ENCODE measurements at places on chromosomes 4 and X.

- peak; percentile 43 for DNase-seq
Observed at GRCh38 chr4:158667651-158668198, 4.0 kb downstream of the C4orf46 start.

DNA sequence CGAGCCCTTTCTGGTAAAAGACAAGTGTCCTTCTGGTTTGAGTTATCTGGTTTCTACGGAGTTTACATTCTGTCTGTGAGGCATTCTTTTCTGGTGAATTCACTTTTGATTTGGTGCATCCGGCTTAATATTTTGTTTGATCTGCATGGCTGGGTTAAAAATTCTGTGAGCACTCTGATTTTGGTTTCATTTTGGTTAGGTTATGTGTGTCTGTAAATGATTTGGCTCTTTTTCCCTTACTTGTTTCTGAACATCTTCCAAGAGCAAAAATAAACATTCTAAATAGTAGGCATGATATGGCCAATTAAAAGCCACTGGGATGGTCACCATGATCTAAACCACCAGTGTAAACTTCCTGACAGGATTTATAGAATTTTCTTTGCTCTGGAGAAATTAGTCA, 85.7 kb upstream of the PTPN13 start:
- DNase-seq: no peak

GRCh38 chr4:43766648-43767047, 682.0 kb downstream of the KCTD8 start:
- no peak for DNase-seq

DNA sequence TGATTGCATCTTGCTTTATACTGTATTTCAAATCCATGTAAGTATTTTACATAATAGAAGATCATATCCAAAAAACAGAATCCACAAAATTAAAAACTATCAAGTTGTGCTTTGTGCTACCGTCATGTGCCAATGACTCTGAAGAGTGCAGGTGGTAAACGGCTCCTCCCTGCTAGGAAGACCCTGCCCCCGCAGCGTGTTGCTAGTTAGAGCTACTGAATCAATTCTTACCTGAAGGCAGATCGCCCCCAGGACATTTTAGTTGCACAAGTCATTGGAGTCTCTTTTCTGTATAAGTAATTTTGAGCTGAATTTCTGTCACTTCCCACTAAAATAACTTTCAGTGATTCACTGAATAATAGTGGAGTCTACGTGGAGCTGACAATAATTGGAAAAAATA, 599.5 kb upstream of the ZFP42 start:
- DNase-seq: no peak

- no peak for DNase-seq
Observed at GRCh38 chr4:158130204-158130603, 42.6 kb downstream of the GASK1B start.

GRCh38 chr4:57498251-57498650, 388.1 kb upstream of the IGFBP7 start:
- DNase-seq: no peak

DNA sequence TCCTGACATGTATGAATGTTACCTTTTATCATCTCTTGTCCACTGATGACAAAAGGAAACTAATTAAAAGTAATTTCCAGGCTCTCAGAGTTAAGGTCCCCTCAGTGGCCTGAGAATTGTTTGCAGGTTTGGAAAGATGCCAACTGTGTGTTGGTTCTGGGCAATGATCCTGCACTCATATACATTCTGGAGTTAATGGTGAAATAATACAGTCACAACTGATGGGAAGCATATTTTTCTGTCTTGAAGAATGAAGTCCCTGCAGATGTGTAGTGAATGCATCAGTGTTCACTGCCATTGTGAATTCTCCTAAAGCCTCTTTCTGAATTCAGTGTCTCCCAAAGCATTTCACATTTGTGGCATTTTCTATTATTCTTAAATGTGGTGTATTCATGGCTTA, 238.1 kb upstream of the PPP1R2C start:
- no peak for DNase-seq

- DNase-seq: no peak
Observed at GRCh38 chr4:70714079-70714887, 7.5 kb upstream of the RUFY3 start.

DNA sequence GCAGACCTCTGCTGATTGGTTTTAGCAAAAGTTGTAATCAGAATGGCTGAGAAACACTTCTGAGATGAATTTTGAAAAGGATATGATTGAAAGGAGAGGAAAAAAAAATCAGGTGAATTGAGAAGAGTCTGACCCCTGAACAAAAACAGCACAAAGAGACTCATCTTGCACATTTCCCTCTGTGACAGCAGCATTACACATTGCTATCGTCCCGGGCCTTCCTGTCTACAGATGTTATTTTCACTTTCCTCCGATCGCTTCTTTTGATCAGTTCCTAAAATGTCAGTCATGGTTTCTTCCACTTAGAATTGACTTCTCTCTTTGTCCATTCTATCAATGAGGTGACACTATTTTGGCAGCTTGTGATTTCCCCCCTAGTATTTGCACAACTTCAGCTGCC, 262.6 kb downstream of the GPC3 start:
- DNase-seq: no peak

DNA sequence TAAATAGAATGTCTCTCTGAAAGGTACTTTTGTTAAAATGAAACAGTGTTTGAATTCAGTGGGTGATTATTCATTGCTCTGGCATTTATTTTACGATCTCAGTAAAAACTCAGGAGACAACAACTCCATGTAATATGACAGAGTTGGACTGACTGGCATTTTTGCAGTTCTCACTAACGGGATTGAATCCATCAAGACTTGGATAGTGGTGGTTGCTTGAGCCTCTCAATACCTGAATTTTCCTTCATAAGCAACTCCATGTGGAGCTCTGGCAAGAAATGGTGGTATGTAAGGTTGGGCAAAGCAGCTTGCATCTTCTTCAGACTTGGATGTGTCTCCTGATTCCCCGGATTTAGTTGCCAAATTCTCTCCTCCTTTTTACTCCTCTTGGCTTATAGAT, 72.7 kb downstream of the FRMPD4 start:
- DNase-seq: no peak

- DNase-seq: no peak
Observed at GRCh38 chr4:122229857-122230256, 77.7 kb downstream of the BLTP1 start.

- no peak for DNase-seq
Observed at GRCh38 chr4:110518889-110519490, 43.0 kb downstream of the ENPEP start.

DNA sequence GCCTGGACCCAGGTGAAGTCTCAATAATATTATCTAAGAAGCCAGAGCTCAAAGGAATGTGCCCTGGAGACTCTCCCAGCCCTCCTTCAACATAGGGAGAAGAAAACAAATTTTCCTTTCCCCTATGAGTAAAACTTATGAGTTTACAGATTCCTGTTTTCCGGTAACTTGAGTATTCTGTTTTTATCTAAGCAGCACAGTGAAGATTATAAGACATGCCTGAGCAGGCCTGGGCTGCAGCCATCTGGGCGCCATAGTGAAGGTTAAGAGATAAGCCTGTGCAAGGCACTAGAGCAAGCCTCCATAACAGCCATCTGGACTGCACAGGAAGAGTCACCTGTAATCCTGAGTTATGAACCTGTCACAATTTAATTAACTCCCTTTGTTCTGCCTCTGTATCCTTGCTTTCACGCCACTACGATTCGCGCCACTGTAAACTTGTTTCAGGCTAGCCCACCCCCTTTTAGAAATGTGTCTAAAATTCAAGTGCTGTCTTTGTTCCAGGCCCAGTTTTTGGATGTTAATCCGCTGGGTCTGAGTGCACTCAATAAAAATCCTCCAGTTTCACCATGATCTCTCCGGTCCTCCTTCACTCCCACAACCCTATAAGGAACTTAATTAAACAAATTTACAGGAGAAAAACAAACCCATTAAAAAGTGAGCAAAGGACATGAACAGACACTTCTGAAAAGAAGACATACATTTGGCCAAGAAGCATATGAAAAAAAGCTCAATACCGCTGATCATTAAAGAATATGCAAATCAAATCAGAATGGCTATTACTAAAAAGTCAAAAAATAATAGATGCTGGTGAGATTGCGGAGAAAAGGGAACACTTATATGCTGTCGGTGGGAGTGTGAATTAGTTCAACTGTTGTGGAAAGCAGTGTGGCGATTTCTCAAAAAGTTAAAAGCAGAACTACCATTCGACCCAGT, 189.5 kb downstream of the APBB2 start:
- DNase-seq: no peak

DNA sequence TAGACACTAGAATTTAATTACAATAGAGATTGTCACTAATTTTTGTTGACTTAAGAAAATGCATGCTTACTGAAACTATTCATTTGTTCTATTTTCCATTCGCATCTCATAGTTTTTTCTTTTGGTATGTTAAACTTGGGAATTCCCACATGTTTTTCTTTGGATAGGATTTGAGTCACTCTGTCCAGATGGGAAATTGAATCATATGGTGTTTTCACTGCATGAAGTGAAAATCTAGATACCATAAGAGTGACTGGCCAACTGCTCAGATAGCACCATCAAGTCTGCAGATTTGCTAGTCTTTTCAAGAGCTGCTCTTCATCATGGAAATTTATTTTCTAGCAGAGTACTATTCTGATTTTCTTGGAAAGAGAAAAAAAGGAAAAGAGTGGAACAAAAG, 172.6 kb downstream of the FAM47B start:
- no peak for DNase-seq

- DNase-seq: no peak
Observed at GRCh38 chrX:69177511-69178162, 12.4 kb upstream of the PJA1 start.

- DNase-seq: no peak
Observed at GRCh38 chr4:82373486-82373815, 340 bp downstream of the HNRNPD start.

DNA sequence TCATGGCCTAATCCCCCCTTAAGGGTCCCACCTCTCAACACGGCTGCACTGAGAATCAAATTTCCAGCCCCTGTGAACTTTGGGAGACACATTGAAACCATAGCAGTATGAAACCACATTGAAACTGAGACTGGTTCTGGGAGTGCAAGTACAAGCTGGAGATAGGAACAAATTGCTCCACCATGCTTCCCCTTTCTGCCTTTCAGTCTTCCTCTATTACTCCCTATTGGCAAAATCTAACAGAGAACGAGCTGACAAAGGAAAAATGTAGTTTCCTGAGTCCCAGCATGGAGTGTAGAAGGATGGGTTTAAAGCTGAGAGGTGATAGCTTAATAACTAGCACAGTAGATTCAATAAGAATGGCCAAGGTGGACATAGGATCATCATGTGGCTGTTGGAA, 161.7 kb upstream of the RPL34 start:
- DNase-seq: no peak

GRCh38 chr4:162952232-162952631, 214.5 kb downstream of the NAF1 start:
- no peak for DNase-seq

DNA sequence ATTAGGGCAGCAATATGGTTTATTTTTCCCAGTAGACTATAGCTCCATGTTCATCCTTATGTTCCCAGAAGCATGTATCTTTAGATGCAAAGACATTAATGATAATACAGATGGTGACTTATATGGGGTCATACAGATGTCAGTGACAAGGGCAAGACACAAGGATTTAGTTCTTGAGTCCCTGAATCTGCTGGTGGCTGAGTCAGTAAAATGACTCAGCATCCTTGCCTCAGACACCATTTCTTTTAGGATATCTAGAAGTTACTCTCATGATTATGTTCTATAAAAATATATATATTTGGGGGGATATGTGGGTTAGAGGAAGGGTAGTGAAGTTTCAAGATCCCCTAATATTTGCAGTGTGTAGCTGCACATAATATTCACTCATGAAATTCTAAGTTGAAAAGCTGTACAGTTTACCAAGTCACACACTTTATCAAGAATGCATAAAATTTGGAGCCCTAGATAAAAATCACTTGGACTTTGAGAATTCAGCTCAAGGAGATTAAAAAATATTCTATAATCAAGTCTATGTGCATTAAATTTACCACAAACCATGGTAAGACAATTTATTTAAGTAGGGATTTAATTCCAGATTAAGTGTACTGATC, 101.9 kb downstream of the LNX1 start:
- peak; percentile 32 for DNase-seq

DNA sequence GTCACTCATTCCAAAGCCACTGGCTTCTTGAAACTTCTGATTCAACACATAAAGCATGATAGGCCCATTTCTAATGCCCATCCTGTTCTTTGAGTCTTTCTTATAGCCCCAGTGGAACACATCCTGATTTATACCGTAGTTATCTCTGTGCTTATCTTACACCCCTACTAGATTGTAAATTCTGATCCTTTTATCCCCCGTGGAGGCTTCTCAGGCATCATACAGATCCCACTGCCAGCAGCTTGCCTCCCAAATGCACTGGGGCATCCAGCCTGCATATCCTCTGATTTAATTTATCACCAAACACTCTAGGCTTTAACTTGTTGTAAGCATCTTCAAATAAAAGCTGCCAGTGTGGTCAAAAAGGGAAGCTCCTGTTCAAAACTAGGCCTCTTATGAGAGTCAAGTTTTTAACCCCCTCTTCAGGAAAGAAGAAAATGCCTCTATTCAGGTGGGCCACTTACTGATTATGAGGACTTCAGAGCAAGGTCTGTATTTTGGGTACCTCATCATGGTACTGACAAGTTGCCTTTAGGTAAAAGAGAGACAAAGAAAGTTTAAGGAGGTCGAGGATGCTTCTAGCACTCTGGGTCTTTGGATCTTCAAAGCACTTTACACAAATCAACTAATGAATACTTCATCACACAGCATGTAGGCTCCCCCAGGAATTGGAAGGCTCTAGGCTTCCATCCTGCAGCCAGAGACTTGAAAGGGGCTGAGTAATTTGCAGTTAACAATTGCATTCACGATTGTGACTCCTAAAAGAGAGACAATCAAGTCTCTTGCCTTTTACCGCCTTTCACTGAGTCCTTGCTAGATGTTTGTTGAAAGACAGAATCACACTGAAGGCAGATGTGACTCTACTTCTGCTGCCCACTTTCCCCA, 95.8 kb upstream of the LDB2 start:
- DNase-seq: no peak

DNA sequence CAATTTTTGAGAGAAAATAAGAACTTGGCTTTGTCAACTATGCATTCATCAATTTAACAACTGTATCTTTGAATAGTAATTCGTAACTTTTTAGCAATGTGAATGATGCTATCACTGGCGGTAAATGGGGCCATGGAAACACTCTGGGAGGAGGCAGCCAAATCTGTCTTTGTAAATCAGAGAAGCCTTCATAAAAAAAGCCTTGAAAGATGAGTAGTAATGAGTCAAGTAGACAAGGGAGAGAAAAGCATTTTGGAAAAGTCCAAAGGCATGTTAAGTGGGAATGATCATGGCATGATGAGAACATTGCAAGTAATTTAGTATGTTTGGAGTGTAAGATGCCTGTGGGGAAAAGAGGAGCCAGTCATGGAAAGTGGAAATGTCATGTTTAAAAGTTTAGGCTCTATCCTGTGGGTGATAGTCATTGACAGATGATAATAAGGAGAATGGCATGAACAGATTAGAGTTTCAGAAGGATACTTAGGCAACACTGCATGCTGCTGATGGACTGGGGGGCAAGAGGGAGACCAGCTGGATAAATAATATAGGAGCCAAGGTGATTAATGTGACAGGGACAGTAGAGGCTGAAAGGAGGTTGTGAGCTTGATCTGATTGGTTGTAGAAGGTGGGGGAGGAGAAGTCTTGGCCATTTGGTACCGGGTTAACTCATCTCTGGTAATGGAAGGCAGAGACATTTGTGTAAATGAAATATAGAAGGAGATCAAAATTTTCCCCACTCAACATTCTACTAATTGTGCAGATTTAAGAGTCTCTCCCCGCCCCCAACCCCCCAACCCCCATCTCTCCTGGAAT, 16.3 kb downstream of the SPRY1 start:
- no peak for DNase-seq

- DNase-seq: no peak
Observed at GRCh38 chr4:109359040-109359646, 56.7 kb upstream of the COL25A1 start.

- DNase-seq: no peak
Observed at GRCh38 chr4:159149666-159150065, 46.8 kb downstream of the RAPGEF2 start.
